ENCODE measurements at places on chromosomes 11 and 22.
A peak's percentile ranks its signal among the peaks of the same experiment; 100 is the strongest.

- DNase-seq, result no peak
Observed at GRCh38 chr11:45658292-45658991, 7.0 kb downstream of the CHST1 start.

- DNase-seq, result no peak
Observed at GRCh38 chr11:2750101-2750681, 50.4 kb upstream of the KCNQ1OT1 start.

GRCh38 chr11:35134403-35135148 lies 4.4 kb upstream of the CD44 start:
- no peak for DNase-seq

GRCh38 chr11:74154620-74155281 lies 16.1 kb downstream of the C2CD3 start:
- DNase-seq, result no peak

DNA sequence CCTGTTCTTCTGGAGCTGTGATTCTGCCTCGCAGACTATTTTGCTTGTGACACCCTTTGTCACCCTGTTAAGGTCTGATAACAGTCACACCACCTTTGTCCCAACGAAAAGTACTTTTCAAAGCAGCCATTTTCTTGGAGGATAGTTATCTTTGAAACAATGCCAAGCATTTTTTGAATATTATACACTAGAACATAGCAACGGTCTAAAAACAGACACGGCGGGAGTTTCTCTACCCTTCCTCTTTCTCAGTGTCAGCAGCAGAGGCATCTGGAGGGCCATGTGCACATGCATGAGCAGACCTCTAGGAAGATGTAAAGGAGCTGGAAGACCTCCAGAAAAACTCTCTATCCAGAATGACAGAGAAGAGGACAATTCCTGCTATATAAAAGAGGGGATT lies 86.5 kb downstream of the TRPC6 start:
- DNase-seq, result no peak

GRCh38 chr22:31987218-31987617 lies 42.9 kb downstream of the YWHAH start:
- DNase-seq, result no peak

GRCh38 chr22:25377699-25378098 lies 158.3 kb downstream of the CRYBB2 start:
- no peak for DNase-seq

GRCh38 chr11:33515347-33515746 lies 185.3 kb downstream of the C11orf91 start:
- DNase-seq, result no peak

- no peak for DNase-seq
Observed at GRCh38 chr22:48588151-48588877, 1239.4 kb downstream of the BRD1 start.

GRCh38 chr11:75626889-75627529 lies 41.8 kb downstream of the MAP6 start:
- no peak for DNase-seq

- no peak for DNase-seq
Observed at GRCh38 chr11:40314327-40314726, 1145.1 kb downstream of the LRRC4C start.

GRCh38 chr22:35866651-35867050 lies 149.0 kb downstream of the APOL5 start:
- no peak for DNase-seq

DNA sequence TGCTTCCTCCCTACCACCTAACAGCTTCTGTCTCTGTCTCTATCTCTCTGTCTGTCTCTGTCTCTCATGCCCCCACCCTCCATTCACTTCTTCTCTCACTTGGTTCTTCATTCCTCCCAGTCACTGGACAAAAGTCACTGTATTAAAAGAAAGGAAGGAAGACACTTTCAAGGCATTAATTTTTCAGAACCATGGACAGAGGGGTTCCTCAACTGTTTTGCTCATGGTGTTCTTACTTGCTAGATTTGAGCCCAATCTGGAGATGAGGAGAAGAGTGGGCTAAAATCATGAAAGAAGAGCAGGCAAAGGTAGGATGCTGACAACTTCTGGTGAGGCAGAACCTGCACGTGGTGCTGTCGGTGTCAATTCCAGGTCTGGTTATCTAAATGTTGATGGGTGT lies 116.7 kb upstream of the LARGE1 start:
- DNase-seq, result no peak

- no peak for DNase-seq
Observed at GRCh38 chr11:21769188-21769587, 423.7 kb upstream of the ANO5 start.

DNA sequence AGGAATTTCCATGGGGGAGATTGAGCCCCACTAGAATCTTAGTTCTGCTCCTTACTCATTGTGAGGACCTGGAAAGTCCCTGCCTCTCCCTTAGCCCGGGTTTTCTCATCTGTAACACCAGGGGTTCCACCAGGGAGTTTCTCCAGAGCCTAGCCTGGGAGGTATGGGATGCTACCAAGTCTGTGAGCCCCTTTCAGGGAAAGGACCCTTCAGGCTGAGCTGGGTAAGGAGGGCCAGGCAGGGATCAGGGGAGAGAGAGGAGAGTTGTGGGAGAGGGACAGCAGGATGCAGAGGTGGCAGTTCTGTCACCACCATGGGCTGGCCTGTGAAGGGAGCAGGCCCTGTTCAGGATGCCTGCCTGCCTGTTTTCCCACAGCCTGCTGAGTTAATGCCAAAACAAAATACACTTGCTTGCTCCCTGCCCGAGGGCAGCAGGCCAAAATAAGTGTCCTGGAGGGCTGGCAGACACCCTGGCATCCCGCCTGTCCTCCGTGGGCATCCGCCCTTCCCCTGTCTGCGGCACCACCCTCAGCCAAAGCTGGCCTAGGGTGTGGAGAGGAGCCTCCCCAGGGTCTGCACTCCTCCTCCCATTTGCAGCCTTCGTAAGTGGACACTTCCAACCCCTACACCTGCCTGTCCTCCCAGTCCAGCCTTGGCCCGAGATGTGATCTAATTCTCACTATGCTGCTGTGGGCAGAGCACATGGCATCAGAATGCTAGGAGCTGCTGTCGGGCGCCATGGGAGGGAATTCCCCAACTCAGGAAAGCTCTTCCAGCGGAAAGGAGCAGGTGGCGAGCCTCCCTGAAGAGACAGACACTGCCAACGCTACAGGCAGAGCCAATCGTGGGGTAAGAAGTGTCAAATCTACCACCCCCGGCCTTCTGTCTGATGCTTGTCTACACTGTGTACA lies 5.9 kb upstream of the FCHSD2 start:
- DNase-seq, result no peak

GRCh38 chr11:2209900-2210321 lies 38.3 kb upstream of the TH start:
- DNase-seq, result no peak

GRCh38 chr22:45518580-45518991 lies 15.9 kb downstream of the FBLN1 start:
- no peak for DNase-seq

- no peak for DNase-seq
Observed at GRCh38 chr11:128234143-128234542, 353.2 kb downstream of the ETS1 start.

- DNase-seq, result no peak
Observed at GRCh38 chr11:11640152-11640551, 18.3 kb upstream of the GALNT18 start.

- no peak for DNase-seq
Observed at GRCh38 chr11:117189191-117189940, 9.8 kb upstream of the TAGLN start.

GRCh38 chr22:24282401-24282800 lies 11.8 kb downstream of the SPECC1L start:
- DNase-seq, result no peak

DNA sequence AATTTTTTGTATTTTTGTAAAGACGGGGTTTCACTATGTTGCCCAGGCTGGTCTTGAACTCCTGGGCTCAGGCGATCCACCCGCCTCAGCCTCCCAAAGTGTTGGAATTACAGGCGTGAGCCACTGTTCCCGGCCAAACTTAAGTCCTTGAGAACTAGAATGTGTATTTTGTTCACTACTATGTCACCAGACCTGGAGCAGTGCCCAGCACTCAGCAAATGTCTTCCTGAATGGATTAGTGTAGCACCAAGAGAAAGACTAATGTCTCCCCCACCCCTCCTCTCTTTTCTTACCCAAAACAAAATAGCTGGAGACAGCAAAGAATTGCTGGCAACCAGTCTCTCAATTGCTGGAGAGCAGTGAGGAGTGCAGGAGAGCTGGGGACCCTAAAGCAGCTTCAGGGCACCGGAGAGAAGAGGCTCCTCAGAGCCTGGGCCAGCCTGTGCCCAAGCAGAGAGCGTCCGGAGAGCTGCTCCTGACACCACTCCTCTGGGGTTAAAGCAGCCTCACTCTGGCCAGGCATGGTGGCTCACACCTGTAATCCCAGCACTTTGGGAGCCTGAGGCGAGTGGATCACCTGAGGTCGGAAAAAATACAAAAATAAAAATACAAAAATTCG lies 14.9 kb downstream of the SLC25A18 start:
- no peak for DNase-seq

DNA sequence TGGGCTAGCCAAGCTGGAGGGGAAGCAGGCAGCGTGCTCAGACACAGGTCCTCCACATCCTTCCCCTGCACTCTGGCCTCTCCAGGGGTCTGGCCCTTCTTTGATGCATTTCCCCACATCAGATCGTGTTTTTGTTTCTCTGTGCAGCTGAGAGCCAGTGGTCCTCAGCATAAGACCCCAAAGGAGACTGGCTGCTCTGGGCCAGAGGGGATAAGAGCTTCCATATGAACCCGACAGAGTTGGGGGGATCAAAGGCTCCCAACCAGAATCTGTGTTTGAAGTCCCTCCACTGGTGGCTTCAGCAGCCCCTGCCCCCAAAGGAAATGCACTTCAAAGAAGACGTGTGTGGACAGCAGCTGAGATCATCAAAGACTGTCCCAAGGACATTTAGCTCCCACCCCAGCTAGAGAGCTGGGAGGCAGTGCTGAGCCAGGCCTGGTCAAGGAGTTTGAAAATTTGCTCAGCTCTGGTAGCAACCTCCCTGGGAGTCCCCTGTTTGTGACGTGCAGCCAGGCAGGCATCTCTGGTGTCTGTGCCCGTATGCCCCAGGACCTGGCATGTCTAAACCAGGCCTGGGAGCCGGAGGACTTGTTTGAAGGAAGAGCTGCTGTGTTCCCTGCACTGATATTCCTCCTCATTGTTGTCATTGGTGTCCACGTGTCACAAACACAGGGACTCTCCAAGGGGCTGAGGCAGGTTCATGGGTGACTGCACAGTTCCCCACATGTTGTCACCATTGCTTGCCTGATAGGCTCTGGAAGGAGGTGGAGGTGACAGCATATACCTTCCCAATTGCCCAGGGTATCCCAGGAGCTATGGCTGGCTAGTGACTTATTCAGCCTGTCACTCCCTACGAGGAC lies 99.0 kb downstream of the AMOTL1 start:
- DNase-seq, result no peak

- DNase-seq, result no peak
Observed at GRCh38 chr11:128530118-128531074, 57.0 kb downstream of the ETS1 start.

DNA sequence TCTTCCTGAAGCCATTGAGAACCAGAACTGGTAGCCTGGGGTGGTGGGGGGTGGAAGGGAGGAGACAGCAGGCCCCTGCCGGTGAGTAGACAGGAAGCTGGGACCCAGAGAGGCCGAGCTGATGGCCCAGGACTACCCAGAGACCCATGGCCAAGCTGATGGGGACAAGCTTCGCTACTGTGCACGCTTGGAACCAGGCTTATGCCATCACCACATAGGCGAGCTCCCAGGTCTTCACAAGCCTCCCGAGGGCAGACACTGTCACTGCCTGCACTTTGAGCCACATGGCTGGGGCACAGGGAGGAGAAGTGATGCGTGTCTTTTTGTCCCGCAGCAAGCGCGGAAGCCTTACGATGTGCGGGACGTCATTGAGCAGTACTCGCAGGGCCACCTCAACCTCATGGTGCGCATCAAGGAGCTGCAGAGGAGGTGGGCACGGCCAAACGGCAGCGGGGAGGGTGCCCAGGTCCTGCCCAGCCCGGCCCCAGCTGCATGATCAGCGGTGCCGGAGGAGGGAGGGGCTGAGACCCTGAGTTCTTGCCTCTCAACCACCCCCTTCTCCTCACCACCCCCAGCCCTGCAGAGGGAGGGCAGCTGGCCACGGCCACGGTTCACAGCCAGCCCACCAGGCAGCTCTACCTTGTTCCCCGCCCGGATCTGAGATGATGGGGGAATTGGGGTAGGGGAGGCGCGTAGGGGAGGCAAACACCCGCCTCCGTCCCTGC lies 76.0 kb upstream of the KCNQ1OT1 start:
- DNase-seq, result peak; percentile 0

GRCh38 chr11:80598905-80599304 lies 1158.1 kb upstream of the TENM4 start:
- no peak for DNase-seq

DNA sequence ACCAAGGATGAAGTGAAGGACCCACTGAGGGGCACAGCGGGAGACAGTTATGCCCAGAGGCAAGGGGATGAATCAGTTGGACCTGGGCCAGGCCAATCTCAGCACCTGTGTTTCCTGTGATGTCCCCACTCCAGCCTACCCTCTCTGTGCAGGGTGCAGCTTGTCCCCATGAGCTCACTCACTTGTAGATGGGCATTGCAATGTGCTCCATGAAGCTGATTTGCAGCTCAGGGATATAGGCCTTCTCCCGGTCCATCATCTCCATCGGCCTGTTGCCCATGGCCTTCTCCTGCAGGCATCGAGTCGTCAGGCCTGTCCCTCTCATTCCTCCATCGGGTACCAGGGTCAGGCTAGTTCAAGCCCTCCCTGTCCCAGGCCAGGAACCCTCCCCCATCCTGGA lies 96.2 kb downstream of the PDE2A start:
- no peak for DNase-seq

DNA sequence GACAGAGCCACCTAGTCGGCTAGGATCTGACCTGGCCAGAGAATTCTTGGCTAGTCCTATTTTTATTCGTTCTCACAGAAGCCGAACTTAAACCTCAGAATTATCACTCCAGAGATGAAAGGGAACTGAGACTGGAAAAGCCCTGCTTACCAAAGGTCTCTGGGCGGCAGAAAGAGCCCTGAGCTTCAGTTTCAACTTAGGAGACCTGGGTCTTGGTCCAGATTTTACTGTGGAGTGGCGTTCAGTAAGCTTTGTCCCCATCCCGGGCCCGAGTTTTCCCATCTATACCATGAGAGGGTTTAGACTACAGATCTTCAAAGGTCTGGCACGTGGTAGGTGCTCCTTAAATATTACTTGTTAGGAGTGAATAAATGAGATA lies 516 bp downstream of the NEU3 start:
- DNase-seq, result no peak

DNA sequence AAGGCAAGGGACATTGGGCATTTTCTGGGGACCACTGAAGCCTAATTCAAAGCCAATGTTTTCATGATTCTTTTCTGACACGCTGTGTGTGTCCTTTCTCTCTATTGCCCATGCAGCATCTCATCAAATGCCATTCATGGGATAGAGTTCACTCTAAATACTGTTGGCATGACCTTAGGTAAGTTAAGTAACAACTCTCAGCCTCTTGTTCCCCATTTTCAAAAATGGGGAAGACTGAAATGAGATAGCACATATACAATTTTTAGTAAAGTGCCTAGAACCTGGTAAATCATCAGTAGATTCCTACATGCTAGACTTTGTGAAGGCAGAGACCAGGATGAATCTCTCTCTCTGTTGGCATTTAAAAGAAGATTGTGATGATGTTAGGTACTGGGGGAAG lies 12.7 kb upstream of the OR52K2 start:
- no peak for DNase-seq

GRCh38 chr11:47961383-47961782 lies 19.0 kb upstream of the PTPRJ start:
- DNase-seq, result no peak

- DNase-seq, result no peak
Observed at GRCh38 chr22:28369854-28370253, 309.8 kb downstream of the TTC28 start.

- no peak for DNase-seq
Observed at GRCh38 chr11:27241311-27242122, 121.5 kb downstream of the CCDC34 start.

- no peak for DNase-seq
Observed at GRCh38 chr11:108752297-108752751, 87.5 kb downstream of the DDX10 start.
